Breast epithelium (tissue), 4 donors: ENCODE measurements at places on chromosomes 12 and 14. TPM values are rescaled to one million over a fixed set of nuclear protein-coding genes. Genes with fewer than 3 reads are reported as not detected.

- H3K36me3 ChIP-seq = no peaks in the 10 kb centered on the region
- DNase-seq = no peak
- peaks cover 8% of the 10 kb centered on the region for H3K4me1 ChIP-seq
- no peak overlapping the region for H3K4me3 ChIP-seq
- H3K27me3 ChIP-seq = no peaks in the 10 kb centered on the region
- no peak overlapping the region for H3K27ac ChIP-seq
These were observed 9.8 kb downstream of the FRMD6 start for GRCh38 chr14:51661504-51661903.

GRCh38 chr14:58141893-58142292, 10.1 kb downstream of the ARMH4 start:
- H3K27me3 ChIP-seq = no peaks in the 10 kb centered on the region
- no peaks in the 10 kb centered on the region for H3K4me1 ChIP-seq
- no peak overlapping the region for H3K27ac ChIP-seq
- DNase-seq = no peak

GRCh38 chr12:93972411-93973208, 175.8 kb upstream of the PLXNC1 start:
- no peak overlapping the region for H3K4me3 ChIP-seq
- H3K4me1 ChIP-seq = no peaks in the 10 kb centered on the region
- H3K27me3 ChIP-seq = no peaks in the 10 kb centered on the region

DNA sequence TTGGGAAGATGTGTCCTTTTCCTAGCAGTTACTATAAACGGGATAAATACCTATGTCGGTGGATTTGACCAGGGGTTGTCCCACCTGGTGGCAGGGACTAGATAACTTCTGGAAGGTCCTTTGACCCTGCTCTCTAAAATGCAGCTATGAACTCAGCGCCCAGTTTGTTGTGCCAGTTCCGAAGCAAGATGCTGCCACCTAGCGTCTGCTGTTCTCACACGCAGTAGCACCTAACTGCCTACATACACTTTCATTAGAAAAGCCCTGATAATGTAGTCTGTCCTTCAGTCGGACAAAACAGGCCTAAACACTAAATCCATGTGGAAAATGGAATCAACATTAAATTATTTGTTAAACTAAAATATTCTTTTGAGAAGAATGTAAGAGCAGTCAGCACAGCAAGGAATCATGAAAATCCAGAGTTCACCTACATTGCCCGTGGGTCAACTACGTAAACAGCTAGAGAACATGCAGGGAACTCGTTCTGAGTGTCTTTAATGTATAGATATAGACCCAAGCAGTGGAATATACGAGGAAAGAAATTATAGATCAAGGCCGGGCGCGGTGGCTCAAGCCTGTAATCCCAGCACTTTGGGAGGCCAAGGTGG, 51.1 kb upstream of the CRACR2A start:
- no peaks in the 10 kb centered on the region for H3K4me1 ChIP-seq
- no peaks in the 10 kb centered on the region for H3K27me3 ChIP-seq
- DNase-seq = peak; percentile 64
- no peaks in the 10 kb centered on the region for H3K36me3 ChIP-seq
- no peak overlapping the region for H3K4me3 ChIP-seq

GRCh38 chr12:46661110-46661845, 164.5 kb downstream of the SLC38A4 start:
- no peaks in the 10 kb centered on the region for H3K27me3 ChIP-seq
- DNase-seq = no peak
- no peaks in the 10 kb centered on the region for H3K36me3 ChIP-seq
- H3K4me3 ChIP-seq = no peak overlapping the region
- H3K4me1 ChIP-seq = peaks cover 5% of the 10 kb centered on the region

DNA sequence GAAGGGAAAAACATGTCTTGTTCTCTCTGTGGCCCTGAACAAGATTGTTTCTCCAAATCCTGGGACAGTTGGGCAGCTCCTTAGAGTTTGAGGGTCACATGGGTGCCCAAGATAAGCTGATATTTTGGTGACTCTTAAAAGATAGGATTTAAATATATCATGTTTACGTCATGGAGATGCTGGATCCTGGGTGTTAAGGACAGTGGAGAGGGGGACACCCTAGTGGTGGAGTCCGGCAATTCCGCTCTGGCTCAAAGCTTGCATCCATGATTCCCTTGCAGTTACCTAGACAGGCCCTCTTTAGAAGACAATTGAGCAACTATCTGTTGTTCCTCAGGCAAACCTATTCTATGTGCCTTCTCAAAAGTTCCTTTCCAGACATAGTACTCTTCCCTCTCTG, 101.8 kb downstream of the CMKLR1 start:
- no peaks in the 10 kb centered on the region for H3K4me1 ChIP-seq
- H3K27ac ChIP-seq = no peak overlapping the region
- DNase-seq = no peak
- no peaks in the 10 kb centered on the region for H3K36me3 ChIP-seq
- H3K27me3 ChIP-seq = no peaks in the 10 kb centered on the region

- no peaks in the 10 kb centered on the region for H3K36me3 ChIP-seq
- no peak overlapping the region for H3K4me3 ChIP-seq
- DNase-seq = no peak
- peak overlapping the region; percentile 62 for H3K27ac ChIP-seq
These were observed 22.4 kb downstream of the LACRT start for GRCh38 chr12:54612225-54612750.

DNA sequence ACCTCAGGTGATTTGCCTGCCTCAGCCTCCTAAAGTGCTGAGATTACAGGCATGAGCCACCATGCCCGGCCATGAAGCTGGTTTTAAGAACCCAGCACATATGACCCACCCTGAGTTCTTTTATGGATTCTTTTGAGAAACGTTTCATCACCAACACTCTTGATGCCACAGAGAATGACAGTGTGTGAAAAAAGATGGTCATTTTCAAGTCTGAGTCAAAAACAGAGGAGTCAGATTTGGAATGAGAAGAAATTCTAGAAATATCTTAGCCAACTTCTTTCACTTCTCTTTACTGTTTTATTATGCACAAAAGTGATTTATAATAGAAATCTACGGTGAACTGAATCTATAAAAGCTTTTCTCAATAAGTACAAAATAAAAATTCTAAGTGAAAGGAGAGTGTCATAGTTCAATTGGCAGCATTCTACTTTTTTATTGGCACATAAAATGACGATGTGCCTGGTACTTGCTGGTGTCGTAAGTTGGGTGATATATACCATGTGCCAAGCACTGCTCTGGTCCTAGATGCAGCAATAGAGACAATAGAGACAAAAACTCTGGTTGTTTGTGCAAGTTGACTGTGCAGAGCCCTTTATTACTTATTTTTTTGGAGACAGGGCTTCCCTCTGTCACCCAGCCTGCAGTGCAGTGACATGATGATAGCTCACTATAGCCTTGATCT, 33.9 kb downstream of the CCDC177 start:
- H3K27ac ChIP-seq = peak overlapping the region; percentile 50
- no peaks in the 10 kb centered on the region for H3K36me3 ChIP-seq
- no peaks in the 10 kb centered on the region for H3K4me1 ChIP-seq

The AICDA gene
- not detected for total RNA-seq

The KRT80 gene
- 9.8 TPM for total RNA-seq

DNA sequence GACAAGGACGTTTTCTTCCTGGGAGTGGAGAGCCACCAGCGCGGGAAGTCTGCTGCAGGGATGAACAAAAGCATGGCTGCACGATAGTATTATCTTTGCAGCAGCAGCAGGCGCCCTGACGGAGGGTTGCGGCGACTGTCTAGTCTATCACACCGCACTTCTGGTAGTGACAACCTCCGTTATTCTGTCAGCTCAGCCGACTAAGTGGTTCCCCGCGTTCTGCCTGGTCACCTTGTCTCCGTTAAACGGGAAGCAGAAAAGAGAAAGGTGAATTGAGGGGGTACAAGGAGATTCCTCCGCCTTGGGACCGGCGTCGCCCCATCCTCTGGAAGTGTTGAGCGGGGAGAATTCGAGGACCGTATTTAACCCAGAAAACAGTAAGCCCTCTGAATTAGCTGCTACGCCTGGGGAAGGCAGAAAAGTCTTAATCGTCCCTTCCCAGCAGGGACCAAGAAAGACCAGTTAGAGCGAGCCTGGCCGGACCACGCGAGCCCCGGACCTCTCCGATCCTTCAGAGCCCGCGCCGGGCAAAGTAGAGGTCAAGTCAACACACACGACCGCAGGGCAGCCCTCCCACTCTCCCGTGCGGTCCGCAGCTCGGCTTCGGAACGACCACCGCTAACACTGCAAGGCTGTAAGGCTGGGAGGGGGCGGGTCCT, 536 bp upstream of the DAAM1 start:
- H3K4me1 ChIP-seq = peaks cover 4% of the 10 kb centered on the region
- peak overlapping the region; percentile 80 for H3K4me3 ChIP-seq
- H3K36me3 ChIP-seq = no peaks in the 10 kb centered on the region
- H3K27ac ChIP-seq = peak overlapping the region; percentile 98
